CD4-positive, alpha-beta T cell treated with Interleukin-10 for 1 hour (primary cell): ENCODE measurements at places on chromosomes 3 and 15.
A peak's percentile ranks its signal among the peaks of the same experiment; 100 is the strongest.

DNA sequence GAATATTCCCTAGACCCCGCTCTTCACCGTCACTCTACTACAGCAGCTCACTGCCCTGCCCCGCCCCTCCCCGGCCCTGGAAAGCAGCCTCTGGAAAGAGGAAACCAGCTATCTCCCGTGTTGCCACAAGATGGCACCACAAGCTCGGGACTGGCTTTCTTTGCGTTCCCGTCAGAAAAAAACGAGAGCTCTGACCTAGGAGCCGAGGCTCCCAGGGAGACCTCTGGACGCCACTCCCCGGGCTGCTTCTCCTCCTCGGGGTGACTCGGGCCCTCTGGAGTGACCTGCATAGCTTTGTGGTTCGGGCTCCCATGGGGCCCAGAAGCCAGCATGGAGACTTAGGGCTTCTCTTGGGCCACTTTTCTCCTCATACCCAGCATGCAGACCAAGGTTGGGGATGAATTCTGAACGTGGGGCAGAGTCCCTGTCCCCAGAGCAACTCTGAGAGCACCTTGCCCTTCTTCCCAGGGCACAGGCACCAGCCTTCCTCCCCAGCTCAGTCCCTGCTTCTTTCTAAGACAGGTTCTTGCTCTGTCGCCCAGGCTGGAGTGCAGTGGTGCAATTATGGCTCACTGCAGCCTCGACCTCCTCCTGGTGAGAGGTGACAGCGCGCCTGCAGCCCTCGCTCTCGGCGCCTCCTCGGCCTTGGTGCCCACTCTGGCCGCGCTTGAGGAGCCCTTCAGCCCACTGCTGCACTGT lies 19.0 kb downstream of the STOML1 start:
- peak; percentile 84 for DNase-seq

DNA sequence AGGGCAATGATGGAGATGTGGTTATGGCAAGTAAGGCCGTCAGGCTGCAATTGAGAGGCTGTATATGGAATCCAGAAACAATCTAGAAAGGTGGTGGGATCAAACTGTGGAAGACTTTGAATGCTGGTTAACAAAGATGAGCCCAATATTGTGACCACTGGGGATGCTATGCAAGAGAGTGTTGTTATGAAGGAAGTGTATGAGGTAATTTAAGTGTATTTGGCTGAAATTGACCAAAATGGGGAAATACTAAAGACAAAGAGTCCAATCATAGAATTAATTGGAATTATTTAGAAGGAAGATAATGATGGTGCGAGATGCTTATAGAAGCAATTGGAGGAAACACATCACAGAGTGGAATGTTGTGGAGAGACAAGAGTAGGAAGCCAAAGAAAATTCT lies 24.5 kb downstream of the BTLA start:
- DNase-seq, result no peak

GRCh38 chr3:188416041-188416440 lies 262.1 kb downstream of the LPP start:
- DNase-seq, result no peak

DNA sequence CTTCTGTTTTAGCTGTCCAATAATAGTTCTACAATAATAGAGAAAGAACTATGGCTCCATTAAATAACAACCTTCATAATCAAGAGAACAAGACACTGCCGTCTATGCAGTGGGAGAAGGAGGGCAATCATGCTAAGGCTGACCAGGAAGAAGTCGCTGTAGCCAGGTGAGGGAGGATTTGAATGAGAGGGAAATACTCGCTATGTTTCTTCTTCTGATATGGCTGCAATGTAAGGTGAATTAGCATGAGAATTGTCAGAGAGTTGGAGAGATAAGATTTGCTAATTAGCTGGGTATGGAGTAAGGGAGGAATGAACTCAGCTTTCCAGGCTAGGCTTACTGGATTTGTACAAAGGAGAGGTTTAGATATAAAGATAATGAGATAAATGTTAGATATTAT lies 555.4 kb upstream of the ZNF385D start:
- DNase-seq, result no peak

DNA sequence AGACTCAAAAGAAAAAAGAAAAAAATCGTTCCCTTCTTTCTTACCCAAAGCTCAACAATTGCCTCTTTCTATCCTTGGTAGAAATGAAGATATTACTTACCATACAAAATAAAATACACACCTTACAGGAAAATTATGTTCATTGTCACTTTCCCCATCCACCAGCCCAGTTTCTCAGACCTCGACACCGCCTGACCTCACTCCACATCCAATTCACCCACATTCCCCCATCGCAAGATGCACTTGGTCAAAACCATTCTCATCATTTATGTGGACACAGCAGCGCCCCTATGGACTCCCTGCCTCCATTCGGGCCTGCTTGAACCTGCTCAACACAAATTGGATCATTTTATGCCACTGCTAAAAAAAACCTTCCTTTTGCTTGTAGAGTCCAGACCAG lies 7.0 kb downstream of the ANPEP start:
- DNase-seq, result no peak

DNA sequence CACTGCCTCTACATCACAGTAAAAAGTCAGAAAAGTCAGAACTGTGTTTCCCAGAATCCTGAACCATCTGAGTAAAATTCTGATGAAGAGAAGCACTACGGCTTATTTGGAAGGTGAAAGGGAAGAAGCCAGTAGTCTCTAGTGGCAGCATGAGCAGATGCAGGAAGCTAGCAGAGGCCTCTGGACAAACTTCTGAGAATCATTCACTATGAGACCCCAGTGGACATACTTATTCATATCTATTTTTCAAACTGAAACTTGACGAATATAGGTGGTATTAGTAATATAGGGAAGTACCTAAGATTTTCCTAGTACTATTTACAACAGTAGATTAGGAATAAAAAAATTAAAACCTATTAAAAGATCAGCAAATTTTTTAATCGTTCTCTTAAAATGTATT lies 272.8 kb upstream of the TTC14 start:
- no peak for DNase-seq

DNA sequence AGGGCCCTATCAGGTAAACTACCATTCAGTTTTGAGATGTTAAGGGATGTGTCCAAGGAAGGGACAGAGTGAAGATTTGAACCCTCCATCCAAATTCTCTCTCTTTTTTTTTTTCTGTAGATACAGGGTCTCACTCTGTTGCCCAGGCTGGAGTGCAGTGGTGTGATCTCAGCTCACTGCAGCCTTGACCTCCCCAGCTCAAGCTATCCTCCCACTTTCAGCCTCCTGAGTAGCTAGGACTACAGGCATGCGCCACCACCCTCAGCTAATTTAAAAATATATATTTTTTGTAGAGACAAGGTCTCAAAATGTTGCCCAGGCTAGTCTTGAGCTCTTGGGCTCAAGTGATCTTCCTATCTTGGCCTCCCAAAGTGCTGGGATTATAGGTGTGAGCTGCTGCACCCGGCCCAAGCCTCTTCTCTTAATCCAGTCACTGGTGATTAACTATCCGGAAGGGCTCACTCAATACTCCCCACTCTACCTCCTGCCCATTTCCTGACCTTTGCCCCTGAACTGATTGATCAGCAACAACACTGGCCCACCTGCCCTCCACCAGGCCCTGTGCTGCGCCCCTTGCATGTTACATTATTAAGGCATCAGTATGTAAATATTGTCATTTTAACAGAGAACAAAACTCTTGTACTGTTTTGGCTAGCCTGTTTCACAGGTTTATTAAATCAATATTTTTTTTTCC lies 164.7 kb downstream of the CTNNB1 start:
- no peak for DNase-seq

- DNase-seq, result no peak
These were observed 126.3 kb downstream of the PLCH1 start for GRCh38 chr3:155618543-155618942.

- no peak for DNase-seq
These were observed 1.2 kb downstream of the C3orf85 start for GRCh38 chr3:109137761-109138160.

DNA sequence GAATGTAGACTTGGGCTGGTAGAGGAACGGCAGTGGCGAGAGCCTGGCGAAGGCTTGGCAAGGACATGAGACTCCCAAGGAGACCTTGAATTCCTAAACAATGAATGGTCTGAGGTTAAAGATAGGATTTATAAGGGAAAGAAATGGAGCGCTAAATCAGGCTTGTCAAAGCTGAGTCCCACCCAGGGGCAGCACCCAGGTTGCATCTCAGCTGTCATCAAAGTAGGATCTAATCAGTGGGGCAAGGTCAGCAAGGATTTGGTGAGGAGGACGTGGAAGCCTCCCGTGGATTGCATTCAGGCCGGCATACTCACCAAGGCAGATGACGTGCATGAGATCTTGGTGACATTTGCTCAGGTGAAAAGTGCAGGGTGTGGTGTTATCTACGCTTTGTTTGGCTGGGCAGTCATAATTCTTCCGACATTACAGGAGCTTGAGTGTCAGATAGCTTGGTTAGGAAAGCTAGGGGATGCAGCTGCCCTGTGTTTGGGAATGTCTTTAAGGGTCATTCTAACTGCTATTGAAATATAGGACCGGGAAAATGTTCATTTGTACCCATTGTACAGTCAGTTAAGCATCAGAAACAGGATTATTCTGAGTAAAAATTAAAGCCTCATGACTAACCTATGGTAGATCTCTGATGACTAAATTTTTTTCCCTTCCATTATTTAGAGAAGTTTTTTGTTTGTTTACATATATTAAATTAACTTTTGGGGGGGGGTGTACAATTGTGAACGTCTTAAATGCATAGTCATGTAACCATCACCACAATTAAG lies 99.4 kb upstream of the TSC22D2 start:
- no peak for DNase-seq

DNA sequence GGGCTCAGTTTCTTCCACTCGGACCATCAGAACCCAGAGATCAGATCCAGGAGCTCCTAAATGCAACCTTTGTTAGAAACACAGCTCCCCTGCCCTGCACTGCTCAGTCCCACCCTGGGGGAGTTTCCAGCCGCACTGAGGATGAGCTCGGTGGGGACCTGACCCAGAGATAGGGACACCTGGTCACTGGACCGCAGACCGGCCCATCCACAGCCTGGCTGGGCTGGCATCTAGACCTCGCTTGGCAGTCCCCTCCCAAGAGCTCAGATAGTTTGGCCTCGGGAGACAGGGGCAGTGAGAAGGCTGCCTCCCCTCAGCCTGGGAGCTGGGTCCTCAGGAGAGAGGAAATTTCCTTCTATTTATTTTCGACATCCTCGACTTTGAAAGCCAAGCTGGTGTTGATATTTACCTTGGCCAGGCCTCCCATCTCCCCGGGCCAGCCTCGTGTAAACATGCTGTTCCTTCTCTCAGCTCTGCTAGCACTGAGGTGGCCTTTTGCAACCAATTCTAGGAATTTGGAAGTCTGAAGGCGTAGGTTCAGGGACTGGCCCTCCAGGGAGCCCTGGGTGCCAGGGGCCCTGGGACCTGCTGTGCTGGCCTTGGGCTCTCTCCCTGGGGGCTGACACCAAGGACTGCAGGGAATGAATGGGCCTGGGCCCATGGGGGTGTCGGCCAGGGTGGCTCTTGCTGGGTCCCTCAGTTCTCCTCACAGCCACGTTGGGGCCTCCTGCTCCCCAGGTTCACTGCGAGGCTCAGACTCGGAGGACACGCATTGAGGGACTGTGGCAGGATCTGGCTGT lies 90.1 kb downstream of the VGLL4 start:
- DNase-seq, result no peak

DNA sequence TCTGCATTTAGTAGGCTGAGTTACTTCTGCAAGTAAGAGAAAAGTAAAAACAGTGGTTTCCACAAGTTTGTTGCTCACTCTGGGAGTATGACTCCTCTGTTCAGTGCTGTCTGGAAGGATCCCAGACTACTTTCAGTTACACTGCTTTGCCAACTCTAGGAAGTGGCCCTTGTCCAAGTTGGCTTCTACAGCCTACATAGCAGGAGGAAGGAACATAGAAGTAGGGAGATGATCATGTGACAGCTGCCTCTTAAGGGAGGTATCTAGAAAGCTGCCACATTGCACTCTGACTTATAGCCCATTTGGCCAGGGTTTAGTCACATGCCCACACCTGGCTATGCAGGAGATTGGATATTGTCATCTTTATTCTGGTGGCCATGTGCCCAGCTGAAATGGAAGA lies 298.1 kb downstream of the NSUN3 start:
- no peak for DNase-seq

GRCh38 chr3:61975199-61975598 lies 398.2 kb downstream of the FEZF2 start:
- no peak for DNase-seq

DNA sequence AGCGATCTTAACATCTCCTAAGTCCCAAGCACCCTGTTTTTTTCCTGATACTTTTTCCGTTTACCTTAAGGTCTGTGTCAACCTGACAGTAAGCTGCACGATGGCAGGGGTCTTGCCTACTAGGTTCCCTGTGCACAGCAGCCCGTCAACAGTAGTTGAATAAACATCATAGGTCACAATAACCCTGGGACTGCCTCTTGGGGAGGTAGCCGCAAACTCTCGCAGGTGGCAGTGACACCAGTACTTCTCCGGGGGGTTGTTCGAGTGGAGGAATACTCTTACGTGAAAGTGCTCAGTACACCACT lies 365 bp upstream of the PDCD6IP start:
- DNase-seq, result no peak

GRCh38 chr3:193716150-193716549 lies 123.1 kb downstream of the OPA1 start:
- no peak for DNase-seq

DNA sequence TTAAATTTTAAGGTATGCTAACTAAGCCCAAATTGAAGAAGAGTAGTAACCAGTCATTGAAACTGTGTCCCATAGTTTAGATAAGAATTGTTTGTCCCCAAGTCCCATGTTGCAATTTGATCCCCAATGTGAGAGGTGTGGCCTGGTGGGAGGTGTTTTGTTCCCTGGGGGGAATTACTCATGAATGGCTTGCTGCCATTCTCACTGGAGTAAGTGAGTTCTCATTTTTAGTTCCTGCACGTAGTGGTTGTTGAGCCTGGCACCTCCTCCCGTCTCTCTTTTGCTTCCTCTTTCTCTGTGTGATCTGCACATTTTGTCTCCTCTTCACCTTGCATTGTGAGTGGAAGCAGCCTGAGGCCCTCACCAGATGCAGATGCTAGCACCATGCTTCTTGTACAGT lies 1271.0 kb downstream of the NSUN3 start:
- no peak for DNase-seq

DNA sequence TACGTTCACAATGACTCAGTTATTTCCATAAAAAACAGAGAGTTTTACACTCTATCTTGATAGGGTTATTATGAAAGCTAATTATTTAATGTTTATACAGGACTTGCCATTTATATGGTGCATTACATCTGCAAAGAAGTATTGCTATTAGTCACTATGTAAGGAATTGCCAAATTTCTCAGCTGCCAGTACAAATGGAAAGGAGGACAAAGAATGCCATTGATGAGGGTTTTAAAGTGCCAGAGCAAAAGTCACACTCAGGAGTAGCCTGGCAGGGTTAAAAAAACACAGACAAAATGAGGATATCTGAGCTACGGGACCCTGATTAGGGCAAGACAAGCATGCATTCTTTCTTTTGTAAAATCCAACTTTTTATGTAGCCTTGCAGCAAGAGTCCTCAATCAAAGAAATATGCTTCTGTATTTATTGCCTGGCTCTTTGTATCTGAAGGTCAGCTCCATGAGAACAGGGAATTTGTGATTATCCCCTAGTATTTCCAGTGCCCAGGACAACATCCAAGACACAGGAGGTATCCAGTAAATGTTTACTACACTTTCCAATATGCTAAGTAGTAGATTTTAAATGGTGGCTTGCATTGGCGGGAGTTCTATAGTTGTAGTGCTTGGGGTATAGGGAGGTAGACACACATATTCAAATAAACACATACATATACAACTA lies 1013.6 kb downstream of the ROBO1 start:
- no peak for DNase-seq

GRCh38 chr3:169699070-169699469 lies 35.6 kb upstream of the MECOM start:
- no peak for DNase-seq

- DNase-seq, result peak; percentile 68
These were observed 111.2 kb upstream of the MCTP2 start for GRCh38 chr15:94119923-94120775.
